Upper lobe of left lung (tissue), 6 donors: ENCODE measurements at places on chromosomes 11 and 22. TPM values are rescaled to one million over a fixed set of nuclear protein-coding genes. Genes with fewer than 3 reads are reported as not detected.

The INPP5J gene
- 9.0 TPM for total RNA-seq

The ANGPTL5 gene
- total RNA-seq = 0.15 TPM

The ANO5 gene
- total RNA-seq = 4.0 TPM

The CARD18 gene
- not detected for total RNA-seq

The MAJIN gene
- total RNA-seq = not detected

The MISFA gene
- total RNA-seq = 6.0 TPM

The LARGE1 gene
- 26.3 TPM for total RNA-seq

The MYRF gene
- 50.1 TPM for total RNA-seq

The TSPAN18 gene
- total RNA-seq = 8.2 TPM

The ACTN3 gene
- total RNA-seq = not detected

The CREB3L1 gene
- 39.5 TPM for total RNA-seq

The CBLIF gene
- total RNA-seq = not detected

The TNNT3 gene
- 1.9 TPM for total RNA-seq

The HBG2 gene
- total RNA-seq = not detected

The NAALADL1 gene
- total RNA-seq = 5.9 TPM

The TOP3B gene
- 67.5 TPM for total RNA-seq

The ANKRD49 gene
- total RNA-seq = 42.7 TPM

The CLDN5 gene
- 70.2 TPM for total RNA-seq

The MMP13 gene
- not detected for total RNA-seq

The IGLL1 gene
- total RNA-seq = not detected

The KMT5B gene
- total RNA-seq = 41.1 TPM

The RPUSD4 gene
- total RNA-seq = 13.7 TPM

The DUSP8 gene
- total RNA-seq = 11.1 TPM

The TTC28 gene
- total RNA-seq = 69.4 TPM

The FGF3 gene
- not detected for total RNA-seq

The DEUP1 gene
- 3.1 TPM for total RNA-seq

The TSSK2 gene
- not detected for total RNA-seq

The SH3BP1 gene
- total RNA-seq = 58.7 TPM

The CNIH2 gene
- 2.0 TPM for total RNA-seq

The NLRP14 gene
- 0.15 TPM for total RNA-seq

The CHRM1 gene
- 7.3 TPM for total RNA-seq

The GAS2 gene
- 2.1 TPM for total RNA-seq

The FERMT3 gene
- 107 TPM for total RNA-seq

The GSTT2B gene
- 19.8 TPM for total RNA-seq

The TTC36 gene
- total RNA-seq = not detected

The ALX4 gene
- not detected for total RNA-seq

The MIAT gene
- 3.0 TPM for total RNA-seq

The MAML2 gene
- total RNA-seq = 23.3 TPM

The TMEM179B gene
- total RNA-seq = 56.5 TPM

The TOMM22 gene
- total RNA-seq = 21.0 TPM

The E2F8 gene
- 1.6 TPM for total RNA-seq

The DDI1 gene
- total RNA-seq = not detected

The TUT1 gene
- 20.4 TPM for total RNA-seq

The TPH1 gene
- 0.13 TPM for total RNA-seq

The RIBC2 gene
- total RNA-seq = 3.5 TPM

The KCNK7 gene
- total RNA-seq = 1.2 TPM

The SCGB1D2 gene
- not detected for total RNA-seq

The HSPA8 gene
- total RNA-seq = 858 TPM

The ASPHD2 gene
- total RNA-seq = 0.89 TPM

The IL17REL gene
- not detected for total RNA-seq

The ARHGAP42 gene
- 30.4 TPM for total RNA-seq

The SLC22A8 gene
- not detected for total RNA-seq

The CABP4 gene
- 1.5 TPM for total RNA-seq

The CARD10 gene
- total RNA-seq = 15.9 TPM
